ENCODE measurements at places on chromosomes 11 and 22.
A peak's percentile ranks its signal among the peaks of the same experiment; 100 is the strongest.

- no peak for DNase-seq
Measured at GRCh38 chr22:27867085-27867952, 51.7 kb downstream of the PITPNB start.

- DNase-seq: no peak
Measured at GRCh38 chr11:86680716-86681482, 8.5 kb upstream of the ME3 start.

DNA sequence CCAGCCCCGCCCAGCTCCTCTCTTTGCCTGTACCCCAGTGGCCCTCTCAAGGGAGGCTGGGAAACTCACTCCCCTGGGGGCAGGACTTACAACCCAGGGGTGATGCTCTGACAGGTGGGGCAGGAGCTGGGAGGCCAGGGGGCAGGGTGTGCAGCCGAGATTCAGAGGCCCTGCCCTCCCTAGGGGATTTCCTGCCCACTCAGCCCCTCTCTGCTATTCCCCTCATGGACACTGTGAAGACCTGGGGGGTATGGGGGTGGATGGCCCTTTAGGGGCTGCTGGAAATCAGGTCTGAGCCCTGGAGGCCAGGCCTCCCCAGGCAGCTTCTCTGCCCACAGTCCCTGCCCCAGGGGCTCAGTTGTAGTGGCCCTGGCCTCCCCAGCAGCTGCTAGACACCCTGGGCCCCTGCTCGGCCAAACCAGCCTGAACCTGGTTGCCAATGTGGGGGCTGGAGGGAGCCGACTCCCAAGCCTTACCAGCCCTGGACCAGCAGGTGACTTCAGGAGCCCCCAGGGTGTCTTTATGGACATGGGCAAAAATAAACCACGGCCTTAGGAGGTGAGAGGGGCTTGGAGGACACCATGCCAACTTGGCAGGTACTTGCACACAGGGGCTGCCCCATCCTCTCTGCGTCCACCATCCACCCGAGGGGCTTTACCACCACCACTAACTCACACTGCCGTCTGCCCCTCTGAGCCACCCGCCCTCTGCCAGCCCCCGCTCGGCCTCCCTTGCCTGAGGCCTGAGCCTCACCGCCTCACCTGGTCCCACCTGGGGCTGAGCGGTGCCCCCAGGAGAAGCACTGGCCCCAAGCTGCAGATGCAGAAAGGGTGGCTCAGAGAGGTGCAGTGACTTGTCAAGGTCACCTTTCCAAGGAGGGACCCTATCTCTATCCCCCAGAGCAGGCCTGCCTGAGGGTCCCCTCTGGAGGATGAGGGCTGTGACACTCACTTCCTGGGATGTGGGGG, 2.8 kb upstream of the PHLDA2 start:
- no peak for DNase-seq

DNA sequence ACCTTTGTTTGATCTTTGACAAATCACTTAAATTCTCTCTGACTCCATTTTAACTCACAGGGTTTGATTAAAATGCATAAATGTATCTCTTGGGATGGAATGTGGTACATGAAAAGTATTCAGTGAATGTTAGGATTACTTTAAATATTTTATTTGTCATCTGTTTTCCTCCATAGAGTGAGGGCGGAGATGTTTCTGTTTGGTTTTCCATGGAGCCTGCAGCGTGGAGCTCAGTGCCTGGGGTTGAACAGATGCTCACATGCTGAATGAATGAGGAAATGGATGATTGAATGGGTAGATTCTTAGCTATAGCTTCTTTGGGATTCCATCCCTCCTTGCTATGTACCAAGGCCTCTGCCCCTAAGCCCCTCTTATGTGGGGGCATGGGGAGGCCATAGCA, 10.0 kb downstream of the TSPAN18 start:
- no peak for DNase-seq

DNA sequence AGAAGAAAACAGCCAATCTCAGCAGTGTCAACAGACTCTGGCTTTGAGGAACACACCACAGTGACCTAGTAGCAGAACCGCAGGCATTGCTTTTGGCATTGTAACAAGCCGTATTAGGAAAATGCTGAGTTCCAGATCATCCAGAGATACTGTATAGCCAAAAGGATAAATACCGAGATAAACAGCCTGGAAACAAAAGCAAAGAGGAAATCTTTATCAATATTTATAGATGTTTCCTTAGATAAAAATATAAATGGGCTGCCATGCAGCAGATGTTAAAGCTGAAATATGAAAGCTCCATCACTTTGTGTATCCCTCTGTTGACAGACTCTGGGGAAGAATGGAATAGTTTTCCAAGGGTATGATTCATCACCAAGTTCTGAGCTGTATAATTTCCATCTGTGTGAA, 98.9 kb upstream of the TP53AIP1 start:
- no peak for DNase-seq

- no peak for DNase-seq
Measured at GRCh38 chr11:4040461-4040860, 54.1 kb upstream of the RRM1 start.

- DNase-seq: peak; percentile 57
Measured at GRCh38 chr22:31148953-31149627, 8.8 kb upstream of the PLA2G3 start.

DNA sequence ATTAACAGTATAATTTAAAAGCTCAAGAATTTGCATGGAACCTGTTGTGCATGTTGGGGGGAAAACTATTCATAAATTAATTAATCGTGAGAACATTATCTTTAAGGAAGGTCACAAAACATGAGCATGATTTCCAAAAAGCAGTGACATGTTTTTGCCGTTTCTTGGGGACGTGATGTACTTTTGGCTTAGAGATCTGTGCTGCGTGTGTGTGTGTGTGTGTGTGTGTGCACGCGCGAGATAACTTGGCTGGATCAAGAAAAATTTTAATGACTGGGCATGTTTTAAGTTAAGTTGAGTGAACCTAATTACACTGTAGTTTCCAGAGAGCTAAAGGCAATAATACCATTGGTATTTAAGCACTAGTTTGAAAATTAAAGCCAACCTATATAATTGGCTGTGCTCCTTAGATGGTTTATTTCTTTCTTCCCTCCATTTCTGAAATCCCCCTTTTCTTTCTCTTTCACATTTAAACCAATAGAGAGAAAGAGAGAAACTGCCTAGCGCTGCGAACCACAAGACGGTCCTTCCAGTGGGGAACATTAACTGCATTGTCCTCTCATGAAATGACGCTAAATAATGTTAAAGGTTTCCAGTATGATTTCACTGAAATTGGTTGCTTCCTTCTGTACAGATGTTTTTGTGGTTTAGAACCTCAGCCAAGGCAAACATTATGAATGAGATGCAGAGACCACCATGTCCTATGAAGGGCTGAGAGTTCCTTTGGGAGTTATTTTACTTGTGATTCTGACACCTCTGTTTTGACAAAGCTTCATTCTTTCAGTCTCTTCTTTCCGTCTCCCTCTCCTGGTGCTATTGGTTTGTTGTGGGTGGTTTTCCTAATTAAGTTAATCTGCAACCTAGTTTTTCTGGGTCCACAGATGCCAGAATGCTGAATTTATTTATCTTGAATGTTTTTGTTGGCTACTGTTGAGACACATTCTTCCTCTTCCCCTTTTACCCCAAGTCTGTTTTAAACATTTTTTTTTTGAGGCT, 51.7 kb downstream of the ZBTB16 start:
- DNase-seq: no peak

- no peak for DNase-seq
Measured at GRCh38 chr22:39306456-39307361, 12.7 kb downstream of the RPL3 start.

- peak; percentile 99 for DNase-seq
Measured at GRCh38 chr11:67373648-67374570, 511 bp upstream of the CLCF1 start.

- no peak for DNase-seq
Measured at GRCh38 chr11:48124880-48125279, 91.7 kb upstream of the OR4B1 start.

DNA sequence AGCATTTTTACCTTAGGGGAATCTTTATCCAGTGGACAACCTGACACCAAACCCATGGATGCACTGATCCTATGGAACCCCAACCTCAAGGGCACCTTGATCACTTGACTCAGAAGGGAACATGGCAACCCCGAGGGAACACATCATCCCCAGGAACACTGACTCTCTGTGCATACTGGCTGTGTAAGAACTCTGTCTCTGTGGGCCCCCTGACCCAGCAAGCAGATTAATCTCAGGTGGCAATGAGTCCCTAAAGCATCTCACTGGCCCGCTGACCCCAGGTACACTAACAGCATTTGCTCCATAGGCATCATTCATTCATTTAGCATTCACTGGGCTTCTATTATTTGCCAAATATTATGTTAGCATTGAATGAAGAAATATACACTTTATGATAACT, 16.9 kb downstream of the EIF3F start:
- DNase-seq: no peak

- DNase-seq: no peak
Measured at GRCh38 chr11:65491163-65491465, 7.7 kb upstream of the MALAT1 start.

GRCh38 chr22:39289975-39290720, 29.3 kb downstream of the RPL3 start:
- no peak for DNase-seq

- DNase-seq: no peak
Measured at GRCh38 chr11:86698639-86699038, 26.2 kb upstream of the ME3 start.

- no peak for DNase-seq
Measured at GRCh38 chr22:39094717-39095389, 2.2 kb upstream of the APOBEC3H start.

DNA sequence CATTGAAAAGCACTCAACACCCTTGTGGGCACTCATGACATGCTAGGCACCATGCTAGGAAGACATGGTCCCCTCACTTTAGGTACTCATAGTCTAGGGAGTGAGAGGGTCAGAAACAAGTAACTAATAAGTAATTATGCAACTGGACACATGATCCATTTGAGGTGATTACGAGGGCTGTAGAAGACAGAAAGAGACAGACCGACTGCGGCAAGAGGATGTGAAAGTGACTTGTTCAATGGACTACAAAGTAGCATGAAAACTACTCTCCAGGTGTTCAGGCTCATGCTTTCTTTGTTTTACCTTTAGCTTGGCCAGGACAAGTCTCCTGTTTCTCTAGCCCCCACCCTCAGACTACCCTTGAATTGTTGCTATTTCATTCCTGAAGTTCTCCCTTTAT, 310.8 kb upstream of the SORL1-AS1 start:
- DNase-seq: no peak

GRCh38 chr11:95611827-95612226, 177.8 kb downstream of the FAM76B start:
- DNase-seq: no peak

- no peak for DNase-seq
Measured at GRCh38 chr11:76141901-76142588, 64.3 kb downstream of the WNT11 start.

- DNase-seq: no peak
Measured at GRCh38 chr22:40766956-40767355, 52.2 kb downstream of the SLC25A17 start.

DNA sequence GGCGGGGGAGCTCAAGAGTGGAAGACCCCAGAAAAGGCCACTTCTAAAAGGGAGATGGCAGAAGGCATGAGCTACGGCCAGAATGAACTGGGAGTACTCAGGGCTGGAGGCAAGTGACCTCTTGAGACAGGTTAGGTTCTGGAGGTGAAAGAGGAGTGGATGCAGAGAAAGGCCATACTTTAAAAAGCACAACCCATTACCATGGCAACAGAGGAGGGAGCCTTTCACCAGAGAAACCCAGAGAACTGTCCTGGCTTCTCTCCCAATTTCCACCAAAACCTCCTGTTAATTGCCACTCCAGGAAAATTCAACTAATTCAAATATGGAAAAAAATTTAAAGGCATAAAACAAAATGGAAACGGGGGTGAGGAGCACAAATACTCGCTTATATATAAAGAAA, 15.8 kb downstream of the A4GALT start:
- no peak for DNase-seq

- no peak for DNase-seq
Measured at GRCh38 chr11:34795641-34796040, 120.5 kb downstream of the APIP start.

DNA sequence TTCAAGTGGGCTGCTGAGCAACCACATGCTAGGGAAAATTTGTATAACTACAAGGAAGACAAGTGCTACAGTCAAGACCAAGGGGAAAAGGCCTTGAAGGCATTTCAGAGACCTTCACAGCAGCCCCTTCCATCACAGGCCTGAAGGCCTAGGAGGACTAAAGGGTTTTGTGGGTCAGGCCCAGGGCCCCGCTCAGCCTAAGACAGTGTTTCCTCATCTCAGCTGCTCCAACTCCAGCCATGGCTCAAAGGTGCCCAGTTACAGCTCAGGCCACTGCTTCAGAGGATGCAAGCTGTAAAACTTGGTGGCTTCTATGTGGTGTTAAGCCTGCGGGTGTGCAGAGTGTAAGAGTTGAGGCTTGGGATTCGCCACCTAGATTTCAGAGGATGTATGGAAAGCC, 260.5 kb downstream of the NXPE2 start:
- no peak for DNase-seq

DNA sequence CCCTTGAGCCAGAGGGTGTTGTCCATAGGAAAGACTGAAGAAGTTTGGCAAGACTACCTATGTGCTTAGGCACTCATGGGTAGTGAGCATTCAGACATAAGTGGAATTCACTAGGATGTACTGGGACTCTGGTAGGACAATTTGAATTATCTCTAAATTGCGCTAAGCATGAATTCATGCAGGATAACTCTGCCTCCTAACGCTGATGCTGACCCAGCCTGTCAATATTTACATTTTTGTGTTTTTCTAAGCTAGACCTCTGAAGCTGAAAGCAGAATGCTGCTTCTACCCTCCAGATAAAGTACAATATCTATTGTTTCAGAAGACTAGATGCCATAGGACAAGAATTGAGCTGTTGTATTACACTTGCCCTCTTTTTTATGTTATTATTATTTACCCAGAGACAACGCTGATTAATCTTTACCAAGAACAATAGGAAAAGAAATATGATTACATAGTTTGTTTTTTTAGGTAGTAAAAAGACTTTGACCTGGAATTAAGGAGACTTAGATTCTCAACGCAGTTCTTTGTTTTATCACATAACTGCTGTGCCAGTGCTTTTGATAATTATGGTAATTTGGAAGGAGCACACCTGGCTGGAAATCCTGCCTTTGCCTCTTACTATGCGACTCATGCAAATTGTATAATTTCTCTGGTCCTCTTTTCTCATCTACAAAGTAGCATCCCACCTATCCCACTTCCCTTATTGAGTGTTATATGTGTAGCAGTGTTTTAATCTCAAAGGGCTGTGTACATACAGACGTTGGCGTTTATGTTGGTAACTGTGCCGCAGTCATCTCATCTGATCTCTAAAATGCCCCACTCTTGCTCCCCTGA, 21.2 kb upstream of the GRAMD1B start:
- no peak for DNase-seq
